ENCODE measurements at places on chromosomes 7 and 10.

GRCh38 chr7:42077271-42078135, 159.5 kb downstream of the GLI3 start:
- no peak for DNase-seq

- DNase-seq, result no peak
Observed at GRCh38 chr10:94155722-94156271, 162.1 kb downstream of the PLCE1 start.

- DNase-seq, result no peak
Observed at GRCh38 chr7:114107522-114107921, 188.7 kb upstream of the PPP1R3A start.

- DNase-seq, result no peak
Observed at GRCh38 chr10:79947787-79948424, 999 bp downstream of the SFTPD start.

DNA sequence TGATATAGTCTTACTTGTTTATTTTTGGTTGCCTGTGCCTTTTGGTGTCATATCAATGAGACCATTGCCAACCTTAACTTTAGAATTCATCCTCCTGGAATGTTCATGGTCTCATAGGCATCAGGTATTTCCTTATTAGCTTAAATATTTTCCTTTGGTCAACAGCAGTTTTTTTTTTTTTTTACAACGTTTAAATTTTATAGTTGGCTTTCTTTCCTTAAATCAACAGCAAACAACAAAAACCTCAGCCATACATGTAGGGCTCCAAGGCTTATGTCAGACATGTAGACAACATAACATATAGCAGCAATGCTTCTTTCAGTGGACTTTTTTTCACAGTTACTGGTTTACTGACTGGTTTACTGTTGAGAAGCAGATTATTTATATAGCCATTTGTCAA, 22.7 kb downstream of the ENTPD7 start:
- no peak for DNase-seq

GRCh38 chr10:36650274-36650673, 475.1 kb upstream of the ANKRD30A start:
- DNase-seq, result no peak

DNA sequence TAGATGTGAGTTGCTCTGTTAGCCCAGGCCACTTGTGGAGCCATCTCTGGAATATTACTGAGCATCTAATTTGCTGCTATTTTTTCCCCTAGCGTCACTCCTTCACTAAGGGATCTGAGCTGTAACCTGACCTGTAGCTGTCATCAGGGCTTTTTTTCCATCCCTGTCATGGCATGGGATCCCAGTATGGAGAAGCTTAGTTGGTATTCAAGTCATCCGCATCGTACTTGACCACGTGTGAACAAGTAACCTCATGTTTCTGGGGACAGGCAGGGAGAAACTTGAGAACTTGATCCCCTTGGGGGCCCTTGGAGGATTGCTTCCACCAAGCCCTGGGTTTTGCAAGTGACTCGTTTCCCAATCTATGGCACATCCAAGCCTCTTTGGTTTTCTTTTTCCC, 474.4 kb upstream of the GALNT17 start:
- DNase-seq, result no peak

DNA sequence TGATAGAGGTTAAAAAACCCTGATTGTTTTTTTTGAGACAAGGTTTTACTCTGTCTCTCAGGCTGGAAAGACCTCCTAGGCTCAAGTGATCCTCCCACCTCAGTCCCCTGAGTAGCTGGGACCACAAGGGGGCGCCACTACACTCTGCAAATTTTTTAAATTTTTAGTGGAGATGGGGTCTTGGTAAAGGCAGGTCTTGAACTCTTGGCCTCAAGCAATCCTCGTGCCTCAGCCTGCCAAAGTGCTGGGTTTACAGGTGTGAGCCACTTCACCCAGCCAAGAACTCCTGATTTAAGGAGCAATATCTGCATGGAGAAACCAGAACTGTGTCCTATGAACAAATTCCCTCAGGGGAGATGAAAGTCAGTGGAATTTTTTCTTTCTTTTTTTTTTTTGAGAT, 7.3 kb upstream of the KLHDC10 start:
- peak; percentile 81 for DNase-seq

GRCh38 chr7:63073736-63074135, 924.9 kb upstream of the ZNF722 start:
- DNase-seq, result no peak

- DNase-seq, result peak; percentile 64
Observed at GRCh38 chr10:102596506-102596971, 47.7 kb upstream of the TRIM8 start.

- no peak for DNase-seq
Observed at GRCh38 chr7:128148676-128149075, 92.4 kb upstream of the LEP start.

DNA sequence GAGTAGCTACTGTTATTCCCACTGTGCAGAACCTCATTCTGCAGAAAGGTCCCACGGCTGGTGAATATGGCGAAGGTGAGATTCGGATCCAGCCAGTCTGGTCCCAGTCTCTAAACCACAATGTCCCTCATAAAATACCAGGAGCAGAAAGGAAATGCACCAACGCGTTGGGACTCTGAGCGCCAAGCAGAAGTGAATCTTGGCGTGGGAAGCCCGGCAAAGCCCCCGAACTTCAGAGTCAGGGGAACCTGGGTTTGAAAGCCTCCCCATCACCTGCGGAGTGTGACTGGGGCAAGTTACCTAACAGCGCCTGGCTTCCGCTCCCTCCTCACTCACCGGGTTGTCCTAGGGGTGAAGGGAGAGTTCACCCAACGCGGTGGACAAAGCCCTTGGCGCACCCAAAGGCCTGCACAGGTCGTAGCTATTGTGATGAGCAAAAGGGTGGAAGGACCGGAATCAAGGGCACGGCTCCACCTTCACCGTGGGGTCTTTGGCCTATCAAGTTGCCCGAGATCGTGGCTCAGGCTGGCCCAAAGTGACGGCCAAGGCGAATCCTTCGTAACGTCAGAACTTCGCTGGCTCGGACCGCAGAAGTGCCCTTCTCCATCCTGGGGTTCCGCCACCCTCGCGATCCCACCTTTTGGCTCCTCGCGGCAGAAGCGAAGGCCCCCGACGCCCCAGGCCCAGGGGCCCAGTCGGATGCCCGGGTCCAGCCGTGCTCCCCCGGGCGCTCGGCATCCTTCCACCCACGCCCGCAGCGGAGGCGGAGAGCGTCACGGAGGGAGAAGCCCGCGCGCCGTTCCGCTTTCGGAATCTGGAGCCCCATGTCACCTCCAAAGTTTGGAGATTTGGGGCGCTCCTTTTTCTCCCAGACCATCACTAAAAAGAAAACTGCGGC, 811 bp downstream of the RGS10 start:
- DNase-seq, result no peak

GRCh38 chr7:50497068-50497642, 47.0 kb upstream of the FIGNL1 start:
- peak; percentile 48 for DNase-seq

GRCh38 chr10:37667736-37668135, 189.7 kb downstream of the ZNF248 start:
- DNase-seq, result no peak

- DNase-seq, result peak; percentile 21
Observed at GRCh38 chr10:99435986-99436638, 5.7 kb upstream of the GOT1 start.

- no peak for DNase-seq
Observed at GRCh38 chr7:25375805-25376600, 147.7 kb upstream of the NPVF start.

DNA sequence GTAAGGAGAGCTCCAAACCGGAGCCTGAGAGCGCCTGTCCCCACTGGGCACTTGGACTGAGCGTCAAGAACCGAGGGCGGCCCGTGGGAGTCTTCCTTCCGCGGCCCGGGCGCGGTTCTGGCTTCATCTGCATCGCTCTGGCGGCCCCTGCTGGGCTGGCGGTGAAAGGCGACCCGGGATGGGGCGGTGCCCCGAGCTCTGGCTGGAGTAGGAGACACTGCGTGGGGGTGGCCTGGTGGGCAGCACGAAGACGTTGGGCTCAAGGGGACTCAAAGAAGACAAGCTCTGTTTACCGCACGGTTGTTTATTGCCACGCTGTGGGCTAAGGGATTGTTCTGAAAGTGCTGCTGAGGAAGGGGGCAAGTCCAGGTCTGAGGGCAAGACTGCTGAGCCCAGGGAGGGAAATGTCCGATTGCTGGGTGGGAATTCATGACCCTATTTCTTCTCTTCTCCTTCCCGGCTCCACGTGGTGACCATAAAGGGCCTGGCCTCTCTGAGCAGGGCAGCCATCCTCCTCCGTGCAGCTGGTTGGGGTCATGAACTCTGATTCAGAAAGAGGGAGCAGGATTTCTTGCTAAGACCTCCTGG, 29.8 kb downstream of the PLAU start:
- DNase-seq, result peak; percentile 88

DNA sequence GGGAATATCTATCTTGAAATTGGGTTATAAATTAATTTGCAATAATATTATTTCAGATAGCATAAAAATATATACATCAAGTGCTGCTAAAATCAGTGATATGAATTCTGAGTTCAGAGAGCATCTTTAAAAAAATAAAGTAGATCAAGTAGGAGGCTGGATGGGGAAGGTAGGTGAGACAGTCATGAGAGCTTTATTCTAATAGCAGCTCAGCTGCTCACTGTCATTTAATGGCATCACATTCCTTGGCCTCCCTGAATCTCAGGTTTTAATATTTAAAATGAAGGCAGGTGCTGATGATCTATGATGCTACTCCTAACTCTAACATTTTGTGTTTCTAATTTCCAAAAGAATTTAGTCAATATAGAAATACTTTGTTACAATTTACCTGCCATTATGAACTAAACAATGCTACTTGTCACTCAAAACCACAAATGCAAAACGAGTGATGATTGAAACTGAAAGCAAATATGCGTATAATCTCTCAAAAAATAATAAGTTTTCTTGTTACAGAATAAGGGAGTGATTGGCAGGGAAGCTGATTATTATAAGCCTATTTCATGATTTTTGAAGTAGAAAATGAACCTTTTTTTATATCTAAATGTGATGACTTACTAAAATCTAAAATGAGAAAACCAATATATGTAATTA, 147.6 kb upstream of the CSTF2T start:
- no peak for DNase-seq

GRCh38 chr10:88792661-88793060, 9.9 kb upstream of the LIPM start:
- DNase-seq, result no peak

GRCh38 chr7:877312-878232, 1.2 kb downstream of the GET4 start:
- DNase-seq, result peak; percentile 33

- no peak for DNase-seq
Observed at GRCh38 chr10:129505500-129506075, 38.5 kb downstream of the MGMT start.

GRCh38 chr7:42283553-42283952, 46.5 kb upstream of the GLI3 start:
- no peak for DNase-seq

DNA sequence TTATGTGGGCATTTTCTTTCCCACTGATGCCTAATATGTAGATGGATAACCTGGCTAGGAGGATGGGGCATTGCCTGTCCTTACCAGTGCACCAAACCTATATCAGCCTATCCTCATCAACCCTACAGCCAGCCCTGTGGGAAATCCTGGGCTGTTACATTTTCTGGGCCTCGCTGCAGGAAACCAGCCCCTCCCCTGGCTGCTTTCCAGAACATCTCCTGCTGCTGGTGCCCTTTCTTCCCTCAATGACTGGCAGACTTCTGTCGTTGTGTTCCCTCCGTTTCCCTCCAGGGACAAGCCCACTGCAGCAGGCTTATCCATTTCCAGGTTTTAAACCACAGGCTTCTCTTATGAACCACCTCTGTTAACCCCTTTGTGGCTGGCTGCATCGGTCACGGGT, 486.1 kb upstream of the COBL start:
- no peak for DNase-seq

- no peak for DNase-seq
Observed at GRCh38 chr7:28037220-28038010, 143.2 kb downstream of the JAZF1 start.

GRCh38 chr7:148253629-148254028, 336.9 kb upstream of the C7orf33 start:
- no peak for DNase-seq

DNA sequence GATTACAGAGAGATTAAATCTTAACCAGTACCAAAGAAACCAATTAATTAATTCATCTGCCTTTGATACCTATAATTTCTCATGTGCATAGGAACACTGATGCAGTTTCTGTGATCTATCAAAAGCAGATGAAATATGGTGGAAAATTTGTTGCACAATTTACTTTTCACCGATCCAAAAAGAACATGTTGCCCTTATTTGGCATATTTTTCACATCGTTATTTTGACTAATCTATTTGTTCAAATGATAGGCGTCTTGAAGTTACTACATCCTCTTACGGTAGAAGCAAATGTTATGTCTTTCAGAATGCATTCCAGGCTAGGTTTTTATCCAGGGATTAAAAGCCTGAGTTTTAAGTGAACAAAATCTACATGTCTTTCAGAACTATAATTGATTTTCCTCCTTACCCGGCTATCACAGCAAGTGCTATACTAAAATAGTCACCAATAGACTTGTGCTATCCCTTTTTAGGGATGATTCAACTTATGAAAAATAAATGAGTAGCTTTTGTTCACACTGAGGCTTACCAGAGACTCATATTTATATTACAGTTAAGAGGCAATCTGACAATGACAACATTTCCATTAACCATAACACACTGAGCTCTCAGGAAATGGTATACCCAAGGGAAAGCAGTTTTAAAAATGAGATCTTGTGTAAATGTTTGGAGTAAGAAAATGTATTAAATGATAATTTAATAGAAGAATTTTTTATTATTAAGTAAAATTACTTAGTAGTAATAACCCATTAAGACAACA, 16.8 kb upstream of the TES start:
- DNase-seq, result no peak

DNA sequence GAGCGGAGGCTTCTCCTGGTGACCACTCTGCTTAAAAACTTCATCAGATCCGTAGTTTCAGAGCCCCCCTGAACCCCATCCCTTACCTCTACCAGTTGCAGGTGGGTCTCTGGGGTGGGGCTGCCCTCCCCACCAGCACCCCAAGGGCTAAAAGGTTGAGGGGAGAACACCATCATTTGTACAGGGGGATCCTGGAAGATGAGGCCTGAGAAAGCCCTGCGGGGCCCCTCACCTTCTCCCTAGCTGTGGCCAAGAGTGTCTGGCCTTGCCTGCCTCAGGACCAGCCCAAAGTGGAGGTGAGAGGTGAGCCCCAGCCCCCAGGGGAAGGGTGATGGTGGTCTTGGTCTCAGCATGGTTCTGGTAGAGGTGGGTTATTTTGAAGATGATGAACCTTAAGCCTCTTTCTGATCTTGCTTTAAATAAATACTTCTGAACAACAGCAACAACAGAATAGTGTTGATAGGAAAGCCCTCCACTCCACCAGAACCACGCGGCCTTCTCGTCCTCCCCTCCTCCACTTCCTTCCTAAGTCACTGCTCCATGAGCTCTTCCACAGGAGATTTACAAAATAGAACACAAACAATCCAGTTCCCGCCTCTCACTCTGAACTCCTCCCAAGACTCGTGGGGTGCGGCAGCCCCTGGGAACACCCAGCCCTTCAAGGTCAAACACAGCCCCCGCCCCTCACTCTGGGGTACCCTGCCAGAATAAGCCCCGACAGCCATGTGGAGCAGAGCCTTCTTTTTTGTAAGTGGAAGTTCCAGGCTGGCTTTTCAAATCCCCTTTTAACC, 169.1 kb downstream of the EGFR start:
- DNase-seq, result no peak
